ENCODE measurements at places on chromosomes 12 and 14.

- DNase-seq = no peak
Observed at GRCh38 chr12:14564336-14564959, 3.2 kb downstream of the PLBD1 start.

GRCh38 chr12:117457189-117457588, 95.8 kb upstream of the NOS1 start:
- no peak for DNase-seq

- no peak for DNase-seq
Observed at GRCh38 chr12:71756054-71756690, 1.5 kb downstream of the RAB21 start.

DNA sequence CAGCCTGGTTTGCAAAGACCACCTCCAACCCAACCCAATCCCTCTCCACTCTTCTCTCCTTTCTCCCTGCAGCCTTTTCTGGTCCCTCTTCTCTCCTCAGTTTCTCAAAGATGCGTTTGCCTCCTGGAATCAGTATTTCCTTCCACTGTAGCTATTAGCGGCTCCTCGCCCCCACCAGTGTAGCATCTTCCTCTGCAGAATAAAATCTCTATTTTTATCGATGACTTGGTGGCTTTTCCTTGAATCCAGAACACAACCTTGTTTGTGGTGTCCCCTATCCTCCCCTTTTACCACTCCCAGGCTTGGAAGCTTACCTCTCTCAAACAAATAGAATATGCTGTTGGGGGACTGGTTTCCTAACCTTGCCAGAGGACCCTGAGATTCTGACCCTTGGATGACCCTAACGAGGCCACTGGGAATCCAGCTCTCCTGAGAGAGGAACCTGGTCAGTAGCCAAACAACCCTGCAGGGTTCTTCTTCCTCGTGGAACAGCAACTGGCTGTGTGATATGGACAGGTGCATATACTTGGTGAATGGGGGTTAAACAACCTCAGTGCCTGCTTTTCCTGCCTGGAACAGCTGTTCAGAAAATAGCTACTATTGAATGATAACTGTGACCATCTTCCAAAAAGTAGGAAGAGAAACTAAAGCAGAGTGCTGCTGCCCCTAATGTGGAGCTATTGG, 4.4 kb downstream of the WNT1 start:
- no peak for DNase-seq

GRCh38 chr12:53844994-53845844, 93.4 kb upstream of the HOXC13 start:
- DNase-seq = no peak

DNA sequence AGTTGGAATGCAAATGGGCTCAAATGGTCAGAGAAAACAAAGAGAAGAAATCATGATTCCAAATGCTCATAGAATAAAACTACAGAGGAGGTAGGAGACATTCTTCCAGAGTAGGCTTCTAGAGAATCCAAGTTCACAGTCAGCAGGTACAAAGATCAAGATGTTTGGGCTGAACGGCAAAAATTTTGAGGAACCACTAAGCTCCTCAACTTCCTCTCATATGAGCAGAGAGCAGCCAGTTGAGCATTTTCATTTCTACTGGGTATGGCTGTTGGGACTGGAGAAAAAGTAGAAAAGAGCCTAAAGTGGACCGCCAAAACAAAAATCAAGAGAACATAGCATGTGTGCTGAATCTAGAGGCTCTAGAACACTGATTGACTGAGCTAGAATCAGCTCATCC, 73.8 kb upstream of the ARID2 start:
- no peak for DNase-seq

DNA sequence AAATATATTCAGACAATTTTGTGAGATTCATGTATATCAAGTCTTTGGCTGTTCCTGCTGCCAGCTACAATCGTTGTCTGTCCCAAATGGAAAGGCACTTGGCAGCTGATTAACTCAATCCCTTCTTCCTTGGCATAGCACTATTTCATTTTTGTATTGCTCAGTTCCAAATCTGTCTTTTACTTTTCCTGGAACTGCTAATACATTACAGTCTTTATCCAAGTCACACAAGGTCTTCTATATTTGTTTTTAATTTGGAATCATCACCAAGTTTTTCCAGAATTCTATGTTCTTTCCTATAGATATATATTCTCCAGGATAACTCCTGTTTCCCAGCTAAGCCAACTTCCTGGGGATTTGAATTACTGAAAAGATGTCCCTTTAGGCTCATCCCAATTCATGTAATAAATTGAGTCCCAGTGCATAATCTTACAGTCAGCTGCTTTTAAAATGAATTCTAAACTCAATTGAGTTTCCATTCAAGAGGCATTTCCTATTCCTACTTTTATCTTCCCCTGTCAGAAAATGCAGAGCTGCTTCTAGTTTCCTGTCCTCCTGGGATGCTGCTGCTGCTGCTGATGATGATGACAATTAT, 45.9 kb downstream of the DYRK2 start:
- DNase-seq = no peak

- DNase-seq = no peak
Observed at GRCh38 chr12:41907021-41907420, 237.7 kb downstream of the GXYLT1 start.

DNA sequence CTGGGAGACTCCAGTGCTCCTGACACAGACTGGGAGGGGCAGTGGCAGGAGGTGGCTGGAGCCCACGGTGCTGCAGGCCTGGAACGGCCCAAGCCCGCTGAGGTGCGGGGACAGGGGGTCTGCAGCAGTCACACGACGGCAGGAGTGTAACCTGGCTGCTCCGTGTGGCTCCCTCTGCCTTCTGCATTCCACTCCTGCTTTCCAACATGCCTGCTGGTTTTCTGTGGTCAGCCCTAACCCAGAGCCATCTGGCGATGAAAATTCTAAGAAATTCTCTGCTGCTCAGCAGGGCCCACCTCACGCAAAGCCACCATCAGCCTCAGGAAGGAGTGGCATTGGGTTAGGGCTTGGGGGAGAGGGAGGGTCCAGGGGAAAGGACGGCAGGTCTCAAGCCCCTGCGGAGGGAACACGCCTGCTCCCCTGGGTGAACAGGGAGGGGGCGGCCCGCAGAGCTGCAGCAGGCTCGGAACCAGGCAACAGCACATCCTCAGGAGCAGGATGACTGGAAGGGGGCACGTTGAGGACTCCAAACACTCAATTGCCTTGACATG, 5.0 kb upstream of the FBRSL1 start:
- DNase-seq = no peak

- peak; percentile 52 for DNase-seq
Observed at GRCh38 chr12:128554546-128555304, 269.0 kb downstream of the SLC15A4 start.

- DNase-seq = no peak
Observed at GRCh38 chr12:79747274-79747673, 56.5 kb upstream of the PAWR start.

- DNase-seq = no peak
Observed at GRCh38 chr12:43158126-43158525, 393.9 kb downstream of the ADAMTS20 start.

DNA sequence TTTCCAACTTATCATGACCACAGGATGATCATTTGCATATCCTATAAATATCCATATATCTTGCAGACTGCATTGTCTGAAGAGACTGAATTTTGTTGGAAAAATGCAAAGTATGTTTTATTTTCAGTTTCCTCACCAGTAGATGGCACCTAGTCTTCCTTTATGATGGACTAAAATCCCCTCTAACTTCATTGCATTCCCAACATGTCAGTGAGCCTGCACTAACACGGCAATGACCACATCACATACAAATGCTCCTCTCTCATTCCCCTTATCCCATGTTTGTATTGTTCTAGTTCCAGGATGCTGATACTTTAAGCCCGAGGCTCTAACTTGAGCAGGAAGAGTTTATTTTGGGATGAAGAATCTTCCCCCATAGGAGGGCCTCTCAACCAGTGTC, 24.7 kb upstream of the MYBPC1 start:
- DNase-seq = peak; percentile 70

- no peak for DNase-seq
Observed at GRCh38 chr14:45136399-45136798, 669 bp downstream of the FANCM start.

DNA sequence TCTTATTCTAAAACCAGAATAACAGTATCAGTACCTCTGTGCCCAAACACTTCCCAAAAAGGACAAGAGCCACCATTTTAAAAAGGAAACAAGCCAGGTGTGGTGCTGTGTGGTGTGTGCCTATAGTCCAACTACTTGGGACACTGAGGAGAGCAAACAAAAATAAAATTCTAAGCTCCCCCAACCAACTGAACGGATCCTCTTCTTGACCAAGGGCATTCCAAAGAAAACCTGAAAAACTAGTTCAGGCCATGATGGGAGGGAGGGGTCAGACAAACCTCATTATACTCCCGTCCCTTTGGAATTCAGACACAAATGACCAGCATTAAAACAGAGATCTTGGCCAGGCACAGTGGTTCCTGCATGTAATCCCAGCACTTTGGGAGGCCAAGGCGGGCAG, 20.5 kb downstream of the SLC11A2 start:
- no peak for DNase-seq

GRCh38 chr14:102971314-102971713, 48.9 kb downstream of the AMN start:
- DNase-seq = peak; percentile 82

DNA sequence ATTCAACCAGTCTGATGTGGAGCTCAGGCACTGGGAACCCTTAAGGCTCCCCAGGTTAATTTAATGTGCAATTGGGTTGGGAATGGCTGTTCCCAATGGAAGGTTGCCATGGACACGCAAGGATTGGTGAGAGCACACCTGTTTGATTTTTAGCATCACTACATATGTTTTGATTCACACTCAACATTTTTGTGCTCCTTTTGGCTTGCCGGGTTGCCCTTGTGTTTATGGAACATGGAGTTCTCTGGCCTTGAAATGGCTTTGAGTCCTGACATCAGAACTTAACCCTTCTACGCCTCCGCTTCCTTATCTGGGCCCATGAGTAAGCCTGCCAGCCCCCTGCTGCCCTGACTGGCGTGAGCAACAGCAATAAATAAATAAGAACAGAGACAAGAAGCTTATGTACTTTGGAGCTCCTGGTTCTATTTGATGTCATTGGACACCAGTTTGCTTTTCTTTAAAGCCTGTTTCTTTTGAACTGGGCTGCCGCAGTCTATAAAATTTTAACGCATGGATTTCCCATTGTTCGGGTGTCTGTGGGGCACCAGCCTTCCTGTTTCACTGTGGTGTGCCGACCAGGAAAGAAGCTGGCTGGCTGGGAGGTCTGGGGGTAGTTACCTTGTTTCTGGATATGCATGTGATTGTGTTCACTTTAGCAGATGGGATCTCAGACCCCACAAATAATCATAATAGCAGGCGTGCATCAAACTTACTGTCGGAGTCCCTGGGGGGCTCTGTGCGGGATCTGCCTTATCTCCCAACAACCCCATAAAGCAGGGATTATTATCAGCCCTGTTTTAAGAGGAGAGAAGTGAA, 27.8 kb downstream of the TBX3 start:
- DNase-seq = no peak

GRCh38 chr12:49947593-49948226, 2.8 kb upstream of the AQP2 start:
- no peak for DNase-seq

- no peak for DNase-seq
Observed at GRCh38 chr12:66629138-66629870, 49.6 kb downstream of the GRIP1 start.

GRCh38 chr12:67471810-67472209, 176.7 kb upstream of the DYRK2 start:
- peak; percentile 28 for DNase-seq
